NB4 (cell line): ENCODE measurements at places on chromosomes 2 and 18.

DNA sequence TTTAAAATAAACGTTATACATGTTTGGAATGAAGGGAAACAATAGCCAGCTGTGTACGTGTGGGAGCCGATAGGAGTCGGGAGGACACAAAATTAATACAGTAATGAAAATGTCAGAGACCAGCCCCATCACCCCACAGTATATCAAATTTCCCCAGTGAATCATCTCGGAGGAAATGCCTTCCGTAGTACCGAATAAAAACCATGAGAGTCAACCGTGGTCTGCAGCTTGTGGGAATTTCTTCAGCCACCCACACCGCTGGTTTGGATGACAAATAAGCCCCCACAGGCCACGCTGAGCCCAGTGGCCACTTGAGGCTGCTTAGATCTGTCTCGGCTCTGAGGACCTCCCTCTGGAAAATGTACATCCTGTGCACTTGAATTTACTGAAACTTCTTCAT lies 133.7 kb downstream of the COL6A3 start:
- no peak for DNase-seq

DNA sequence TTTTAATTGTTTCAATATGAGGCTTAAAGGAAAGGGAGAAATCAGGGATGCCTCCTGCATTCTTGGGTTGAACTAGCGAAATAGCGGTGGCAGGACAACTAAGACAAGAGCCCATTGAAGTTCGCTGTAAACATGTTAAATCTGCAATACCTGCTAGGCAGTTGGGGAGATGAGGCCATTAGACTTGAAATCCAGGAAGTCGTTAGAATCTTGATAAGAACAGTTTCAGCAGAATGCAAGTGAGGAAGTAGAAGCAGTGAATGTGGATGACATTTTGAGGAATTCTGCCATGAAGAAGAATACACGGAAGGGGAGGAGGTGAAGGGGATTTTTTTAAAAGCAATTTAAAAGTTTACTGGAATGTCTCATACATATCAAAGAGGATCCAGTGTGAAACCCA lies 109.7 kb downstream of the LPIN1 start:
- DNase-seq = peak; percentile 36

DNA sequence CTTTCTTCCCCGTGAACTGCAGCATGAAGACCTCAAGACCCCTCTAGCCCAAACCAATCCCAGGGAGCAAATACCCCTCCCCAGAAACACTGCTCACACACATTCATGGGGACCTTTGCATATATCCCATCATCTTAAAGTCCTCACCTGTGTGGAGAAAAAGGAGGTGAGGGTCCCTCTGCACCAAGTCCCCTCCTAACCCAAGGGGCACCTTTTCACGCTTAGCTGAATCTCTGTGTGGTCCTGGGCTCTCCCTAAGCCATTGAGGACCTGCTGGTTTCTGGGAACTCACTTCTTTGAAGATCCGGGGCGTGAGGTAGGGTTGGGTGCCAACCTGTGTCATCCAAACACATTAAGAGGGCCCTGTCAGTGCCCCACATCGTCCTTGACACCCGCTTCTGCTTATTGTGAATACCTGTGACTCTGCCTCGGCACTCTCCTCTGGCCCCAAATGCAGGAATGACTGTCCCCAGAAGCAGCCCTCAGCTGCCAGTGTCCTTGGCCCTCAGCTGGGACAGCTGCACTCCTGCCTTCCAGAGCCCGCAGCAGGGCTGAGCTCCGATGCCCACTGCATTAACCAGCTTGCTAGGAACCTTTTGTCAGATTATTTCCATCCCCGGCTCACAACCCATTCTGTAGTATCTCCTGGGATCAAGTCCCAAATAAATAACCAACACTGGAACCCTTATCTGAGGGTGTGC lies 41.3 kb upstream of the ITM2C start:
- no peak for DNase-seq

DNA sequence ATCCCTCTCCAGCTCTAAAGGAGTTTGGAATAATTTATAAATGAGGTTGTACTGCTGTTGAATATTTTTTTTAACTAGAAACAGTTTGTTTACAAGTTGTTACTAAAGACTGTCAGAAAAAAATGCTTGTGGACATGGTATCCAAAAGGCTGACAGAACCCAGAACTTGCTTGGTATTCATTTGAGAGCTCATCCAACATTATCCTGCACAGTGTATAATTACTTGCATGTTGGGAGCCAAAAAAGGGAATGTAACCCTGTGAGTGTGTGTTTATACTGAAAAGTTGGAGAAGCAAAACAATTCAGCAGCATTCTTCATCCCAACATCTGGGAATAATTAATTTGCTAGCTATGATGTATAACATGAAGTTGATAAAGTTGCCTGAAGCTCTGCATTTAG lies 42.1 kb upstream of the EHBP1 start:
- no peak for DNase-seq

DNA sequence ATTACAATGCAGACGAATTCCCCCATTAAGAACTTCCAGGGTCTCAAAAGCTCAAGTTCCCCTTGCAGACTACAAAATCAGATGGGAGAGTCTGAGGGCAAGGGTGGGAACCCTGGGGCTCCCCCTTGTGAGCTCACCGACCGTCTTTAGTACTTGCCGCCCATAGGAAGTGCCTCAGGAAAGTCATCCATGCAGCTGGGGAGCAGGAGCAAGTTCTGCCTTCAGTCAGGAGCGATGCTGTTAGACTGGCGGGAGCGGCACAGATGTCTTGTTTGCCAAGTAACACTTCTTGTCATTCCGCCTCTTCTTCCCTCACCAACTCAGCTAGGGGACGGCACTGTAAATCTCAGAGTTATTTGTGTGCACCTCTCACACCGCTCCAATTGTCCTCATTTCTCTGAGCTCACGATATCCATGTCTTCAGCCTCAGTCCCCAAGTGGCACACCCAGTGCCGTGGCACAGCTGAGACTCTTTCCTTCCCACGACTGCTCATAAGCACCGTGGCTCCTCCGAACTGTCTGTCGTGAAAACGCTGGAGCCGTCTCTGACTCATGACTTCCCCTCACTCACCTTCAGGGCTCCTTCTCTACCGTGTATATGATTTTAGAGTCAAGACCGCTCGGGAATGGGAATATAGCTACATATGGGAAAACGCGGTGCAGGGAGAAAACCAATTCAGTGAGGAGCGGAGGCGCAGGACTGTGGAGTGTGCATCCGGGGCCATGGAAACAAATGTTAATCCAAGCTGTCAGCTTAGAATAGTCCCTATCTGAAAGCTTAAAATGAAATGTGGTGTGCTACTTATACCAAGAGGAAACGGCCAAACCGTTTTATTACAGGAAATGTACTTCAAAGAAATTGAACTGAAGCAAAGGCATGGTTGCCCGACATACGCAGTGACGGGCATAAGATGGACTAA lies 34.0 kb downstream of the UXS1 start:
- DNase-seq = peak; percentile 75

GRCh38 chr2:186653511-186653910 lies 40.3 kb upstream of the FAM171B start:
- DNase-seq = no peak
